ENCODE measurements at places on chromosomes 6 and 20. TPM values are rescaled to one million over a fixed set of nuclear protein-coding genes. Genes with fewer than 3 reads are reported as not detected.

Gene FAM83C
- 0.01 TPM for polyA plus RNA-seq

Gene HLA-DQB1
- 23.7 TPM for polyA plus RNA-seq

Gene MICB
- polyA plus RNA-seq, result 0.73 TPM

Gene SLC17A4
- 31.2 TPM for polyA plus RNA-seq

Gene EPB41L2
- 75.0 TPM for polyA plus RNA-seq

Gene EFCAB8
- polyA plus RNA-seq, result 0.25 TPM

Gene GHRH
- polyA plus RNA-seq, result 0.79 TPM

Gene KIFC1
- polyA plus RNA-seq, result 18.4 TPM

DNA sequence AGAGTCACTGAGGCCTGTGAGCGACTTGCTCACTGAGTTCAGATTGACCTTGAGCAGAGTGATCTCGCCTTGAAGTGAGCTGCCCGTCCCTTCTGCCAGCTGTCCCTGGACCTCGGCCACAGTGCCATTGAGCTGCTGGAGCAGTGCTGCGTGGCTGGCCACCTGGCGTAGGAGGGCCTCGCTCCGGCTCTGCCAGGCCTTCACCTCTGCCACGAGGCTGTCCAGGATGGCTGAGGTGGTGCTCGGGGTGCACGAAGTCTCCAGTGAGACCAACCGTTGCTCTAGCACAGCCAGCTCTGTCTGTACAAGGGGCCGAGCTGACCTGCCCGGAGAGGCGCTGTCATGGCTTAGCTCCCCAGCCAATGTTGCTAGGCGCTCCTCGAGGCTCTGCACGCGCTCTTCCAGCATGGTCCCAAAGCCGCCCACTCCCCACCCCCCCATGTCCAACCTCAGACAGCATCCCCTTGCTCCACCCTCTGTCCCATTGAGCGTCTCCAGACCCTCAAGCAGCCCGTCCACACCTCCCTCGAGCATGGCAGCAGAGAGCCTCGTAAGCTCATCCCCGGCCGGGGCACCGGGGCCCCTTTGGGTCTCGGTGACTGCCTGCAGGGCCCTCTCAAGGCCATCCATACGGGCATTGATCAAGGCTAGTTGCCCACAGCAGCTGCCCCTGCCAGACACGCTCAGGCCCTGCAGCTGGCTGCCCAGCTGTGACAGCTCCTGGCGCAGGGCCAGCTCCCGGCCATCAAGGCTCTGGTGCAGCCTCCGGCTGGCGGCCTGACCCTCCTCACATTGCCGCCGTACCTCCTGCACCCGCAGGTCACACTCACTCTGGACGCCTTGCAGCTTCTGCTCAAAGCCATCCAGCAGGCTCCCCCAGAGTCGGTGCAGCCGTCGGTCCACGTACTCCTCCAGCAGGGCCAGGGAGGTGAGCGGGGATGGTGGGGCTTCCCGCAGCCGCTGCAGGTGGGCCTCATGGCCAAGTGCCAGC is 4.6 kb downstream of the EMILIN3 start:
- DNase-seq, result no peak

GRCh38 chr20:33005132-33005566 is 916 bp upstream of the SUN5 start:
- DNase-seq, result no peak

DNA sequence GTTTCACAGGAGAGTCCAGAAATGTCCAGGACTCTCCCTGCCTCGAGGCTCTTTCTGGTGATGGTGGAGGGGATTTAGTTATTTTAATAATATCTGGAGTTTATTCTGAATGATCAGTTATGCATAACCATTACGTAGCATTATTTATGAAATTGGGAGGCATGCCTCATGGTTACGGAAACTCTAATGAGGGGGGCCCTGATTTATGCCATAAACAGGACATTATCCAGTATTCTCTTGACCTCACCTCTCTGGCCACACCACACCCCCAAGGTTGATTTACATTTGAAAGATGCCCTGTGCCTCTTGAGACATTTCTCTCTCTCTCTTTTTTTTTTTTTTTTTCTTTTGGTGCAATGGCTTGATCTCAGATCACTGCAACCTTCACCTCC is 268.8 kb downstream of the TFAP2C start:
- DNase-seq, result no peak

- peak; percentile 86 for DNase-seq
Measured at GRCh38 chr6:37353761-37354525, at the start of gene RNF8. TSS of gene RNF8 (plus strand) at chr6:37353983. CDS start at chr6:37354165, 182 bp downstream.

DNA sequence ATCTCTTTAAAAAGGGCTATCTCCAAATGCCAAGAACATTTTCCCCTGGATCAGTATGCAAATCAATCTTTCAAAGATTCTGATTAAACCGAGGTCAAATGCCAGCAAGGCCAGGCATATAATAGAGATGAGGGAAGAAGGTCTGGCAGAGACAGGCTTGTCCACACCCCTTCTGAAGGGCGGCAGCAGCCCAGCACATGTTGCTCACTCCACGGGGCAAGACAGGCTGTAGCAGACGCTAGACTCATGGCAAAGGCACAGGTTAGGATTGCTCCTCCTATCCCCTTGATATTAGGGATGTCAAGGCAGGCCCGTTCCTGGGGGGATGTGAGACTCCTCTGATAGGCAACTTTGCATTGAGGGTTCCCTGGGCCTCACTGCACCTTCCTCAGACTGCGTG is 104.7 kb upstream of the RIN2 start:
- no peak for DNase-seq

- no peak for DNase-seq
Measured at GRCh38 chr6:5457041-5457440, 195.7 kb downstream of the FARS2 start.

DNA sequence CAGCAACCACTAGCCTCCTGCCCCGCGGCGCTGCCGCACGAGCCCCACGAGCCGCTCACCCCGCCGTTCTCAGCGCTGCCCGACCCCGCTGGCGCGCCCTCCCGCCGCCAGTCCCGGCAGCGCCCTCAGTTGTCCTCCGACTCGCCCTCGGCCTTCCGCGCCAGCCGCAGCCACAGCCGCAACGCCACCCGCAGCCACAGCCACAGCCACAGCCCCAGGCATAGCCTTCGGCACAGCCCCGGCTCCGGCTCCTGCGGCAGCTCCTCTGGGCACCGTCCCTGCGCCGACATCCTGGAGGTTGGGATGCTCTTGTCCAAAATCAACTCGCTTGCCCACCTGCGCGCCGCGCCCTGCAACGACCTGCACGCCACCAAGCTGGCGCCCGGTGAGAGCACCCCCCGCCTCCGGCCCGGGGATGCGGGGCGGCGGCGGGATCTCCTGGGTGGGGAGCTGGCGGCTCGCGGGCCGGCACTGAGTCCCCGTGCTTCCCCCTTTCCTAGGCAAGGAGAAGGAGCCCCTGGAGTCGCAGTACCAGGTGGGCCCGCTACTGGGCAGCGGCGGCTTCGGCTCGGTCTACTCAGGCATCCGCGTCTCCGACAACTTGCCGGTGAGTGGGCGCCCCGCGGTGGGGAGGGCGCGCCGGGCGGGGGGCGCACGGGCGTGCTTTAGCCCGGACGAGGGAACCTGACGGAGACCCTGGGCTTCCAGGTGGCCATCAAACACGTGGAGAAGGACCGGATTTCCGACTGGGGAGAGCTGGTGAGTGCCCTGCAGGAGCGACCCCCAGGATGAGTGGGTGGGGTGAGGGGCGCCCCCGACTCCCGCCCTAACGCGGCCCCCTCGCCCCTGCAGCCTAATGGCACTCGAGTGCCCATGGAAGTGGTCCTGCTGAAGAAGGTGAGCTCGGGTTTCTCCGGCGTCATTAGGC is 585 bp downstream of the PIM1 start:
- peak; percentile 53 for DNase-seq

DNA sequence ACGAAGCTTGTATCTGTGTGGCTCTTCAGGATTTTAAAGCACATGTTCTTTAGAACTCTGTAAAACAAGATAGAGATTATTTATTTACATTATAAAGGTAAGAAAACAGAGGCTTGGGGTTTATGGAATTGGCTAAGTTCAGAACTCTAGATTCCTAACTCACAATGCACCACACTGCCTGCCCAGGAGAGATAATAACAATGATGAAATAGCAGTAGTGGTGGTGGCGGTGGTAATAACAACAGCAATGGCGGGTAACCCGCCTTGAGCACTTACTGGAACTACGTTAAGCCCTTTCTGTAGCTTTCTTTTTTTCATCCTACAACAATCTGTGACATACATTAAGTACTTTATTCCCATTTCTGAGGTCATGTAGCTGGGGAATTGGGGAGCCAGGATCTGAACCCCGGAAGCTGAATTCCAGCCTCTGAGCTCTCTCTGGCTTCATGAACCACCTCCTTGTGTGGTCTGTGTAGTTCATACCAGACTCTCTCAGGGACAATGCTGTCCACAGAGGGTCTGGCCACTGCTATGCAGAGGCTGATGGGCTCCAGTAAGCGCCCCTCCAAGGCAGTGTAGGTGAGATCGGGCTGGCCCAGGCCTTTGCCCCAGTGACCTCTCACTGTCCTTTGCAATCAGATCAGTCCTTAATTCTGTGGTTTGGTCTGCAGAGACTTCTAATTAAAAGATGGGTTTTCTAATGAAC is 260.9 kb downstream of the SLC24A3 start:
- no peak for DNase-seq

GRCh38 chr6:116392132-116393013 is 21.6 kb downstream of the DSE start:
- no peak for DNase-seq

DNA sequence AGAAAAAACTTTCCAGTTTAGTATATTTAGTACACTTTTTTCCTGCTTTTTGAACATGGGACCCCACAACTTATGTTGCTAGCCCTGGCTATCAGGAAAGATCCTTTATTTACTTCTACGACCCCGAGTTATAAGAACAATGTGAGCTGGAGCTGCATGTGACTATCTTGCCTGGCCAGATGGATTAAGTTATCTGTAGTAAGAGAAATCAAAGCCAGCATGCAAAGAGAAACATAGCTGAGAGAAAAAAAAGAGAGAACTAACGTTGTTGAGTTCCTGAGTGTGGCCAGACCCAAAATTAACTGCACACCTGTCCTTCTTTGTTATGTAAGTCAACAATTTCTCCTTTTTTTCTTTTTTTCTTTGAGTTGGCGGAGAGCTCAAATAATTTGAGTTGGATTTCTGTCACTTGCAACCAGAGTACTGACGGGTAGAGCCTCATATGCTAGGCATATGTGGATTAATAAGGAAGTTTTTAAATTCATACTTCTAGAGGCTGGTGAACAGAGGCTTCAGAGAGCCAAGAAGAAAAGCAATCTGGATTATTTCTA is 219.5 kb downstream of the HACE1 start:
- DNase-seq, result no peak

DNA sequence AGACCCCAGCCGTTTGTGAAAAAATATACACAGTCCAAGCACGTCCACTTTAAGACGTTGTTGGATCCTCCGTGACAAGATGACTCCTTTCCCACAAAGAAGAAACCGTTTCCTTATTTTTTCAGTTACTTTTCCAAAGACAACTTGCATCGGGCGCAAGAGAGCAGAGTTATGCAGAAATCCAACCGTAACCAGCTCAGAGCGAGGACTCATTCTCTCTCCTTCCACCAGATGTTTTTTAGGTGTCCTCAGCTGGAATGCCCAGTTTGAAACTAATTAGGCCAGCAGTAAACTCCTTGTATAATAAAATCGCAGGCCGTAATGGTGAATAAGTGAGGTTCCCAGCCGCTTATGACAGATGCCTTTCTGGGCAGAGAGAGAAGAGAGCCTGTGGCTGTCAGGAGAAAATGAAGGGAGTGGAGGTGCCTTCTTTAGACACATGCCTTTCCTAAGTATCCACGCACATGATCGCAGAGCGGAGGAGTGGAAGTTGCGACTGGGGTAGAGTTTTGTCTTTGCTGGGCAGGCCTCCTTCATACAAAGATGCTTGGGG is 2.8 kb downstream of the EYA2 start:
- no peak for DNase-seq

DNA sequence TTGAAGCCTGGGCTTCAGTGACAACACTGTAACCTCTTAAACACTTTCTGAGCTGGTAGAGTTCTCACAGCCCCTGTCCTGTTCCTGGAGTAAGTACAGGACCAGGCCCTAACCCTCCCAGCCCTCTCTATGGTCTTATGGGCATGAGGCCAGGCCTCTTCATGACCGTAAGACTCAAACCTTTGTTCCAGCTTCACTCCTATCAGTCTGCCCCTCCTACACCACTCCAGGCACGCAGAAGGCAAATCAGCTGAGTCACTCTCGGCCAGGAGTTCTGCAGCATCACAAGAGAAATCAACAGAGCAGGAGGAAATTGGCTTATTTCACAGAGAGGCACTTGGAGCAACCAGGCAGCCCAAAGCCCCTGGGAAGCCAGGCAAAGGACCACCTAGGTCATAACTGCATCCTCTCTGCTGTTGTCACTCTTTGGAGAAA is 25.3 kb upstream of the CHD6 start:
- peak; percentile 87 for DNase-seq

- no peak for DNase-seq
Measured at GRCh38 chr20:35702051-35702823, 3.0 kb downstream of the ROMO1 start.

DNA sequence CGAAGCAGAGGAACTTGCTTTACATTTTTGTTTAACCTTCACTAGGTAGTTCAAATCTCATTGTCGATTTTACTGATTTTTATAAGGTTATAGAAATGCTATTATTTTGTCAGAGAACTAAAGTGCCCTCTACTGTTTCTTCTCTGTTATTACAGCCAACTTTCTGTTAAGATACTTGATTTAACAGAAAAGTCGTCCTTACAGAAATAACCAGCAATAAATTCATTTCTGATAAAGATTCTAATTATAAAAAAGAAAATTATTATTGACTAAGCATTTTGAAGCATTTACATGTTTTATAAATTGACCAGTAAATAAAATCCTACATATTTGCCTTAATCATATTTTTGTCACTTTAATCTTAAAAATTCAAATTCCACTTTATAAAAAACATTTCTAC is 60.8 kb downstream of the OGFRL1 start:
- DNase-seq, result no peak

DNA sequence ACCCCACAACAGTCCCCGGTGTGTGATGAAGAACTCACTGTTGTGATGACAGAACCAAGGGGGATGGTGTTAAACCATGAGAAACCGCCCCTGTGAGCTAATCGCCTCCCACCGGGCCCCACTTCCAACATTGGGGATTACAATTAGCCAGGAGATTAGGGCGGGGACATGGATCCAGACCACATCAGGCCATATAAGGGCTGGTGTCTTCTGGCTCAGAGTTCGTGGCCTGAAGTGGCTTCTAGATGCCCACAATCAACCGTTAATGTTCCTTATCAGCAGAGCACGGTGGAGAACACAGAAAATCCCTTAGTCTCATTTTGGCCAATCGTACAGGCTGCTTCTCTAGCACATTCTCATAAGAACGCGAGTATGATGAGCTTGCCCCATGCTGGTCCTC is 10.9 kb upstream of the MAS1 start:
- no peak for DNase-seq
